ENCODE measurements at places on chromosomes 16 and 17.

DNA sequence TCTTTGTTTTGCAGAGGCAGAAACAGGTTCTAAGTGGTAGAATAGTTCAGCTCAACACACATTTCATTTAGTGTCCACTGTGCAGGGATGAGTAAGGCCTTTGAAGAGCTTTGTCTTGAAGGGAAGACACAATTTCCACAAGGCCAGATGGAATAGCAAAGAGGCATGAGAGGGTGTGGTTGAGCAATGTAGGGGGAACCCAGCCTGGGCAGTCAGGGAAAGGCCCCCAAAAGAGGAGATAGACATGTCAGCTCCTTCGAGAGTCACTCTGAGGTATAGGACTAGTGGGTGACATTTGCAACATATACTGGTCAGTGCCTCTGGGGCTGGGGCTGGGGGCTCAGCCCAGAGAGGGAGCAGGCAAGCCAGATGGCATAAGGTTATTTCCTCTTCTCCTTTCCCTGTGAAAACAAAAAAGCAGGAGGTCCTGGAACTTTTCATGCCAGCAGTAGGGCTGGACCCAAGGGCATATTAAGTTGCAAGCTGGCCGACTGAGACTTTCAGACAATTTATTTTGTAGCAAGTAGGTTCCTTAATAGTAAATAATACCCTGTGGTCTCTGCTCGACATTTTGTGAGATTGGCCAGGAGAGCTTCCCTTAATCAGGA is 7.1 kb downstream of the ALKBH5 start:
- no peak for DNase-seq

DNA sequence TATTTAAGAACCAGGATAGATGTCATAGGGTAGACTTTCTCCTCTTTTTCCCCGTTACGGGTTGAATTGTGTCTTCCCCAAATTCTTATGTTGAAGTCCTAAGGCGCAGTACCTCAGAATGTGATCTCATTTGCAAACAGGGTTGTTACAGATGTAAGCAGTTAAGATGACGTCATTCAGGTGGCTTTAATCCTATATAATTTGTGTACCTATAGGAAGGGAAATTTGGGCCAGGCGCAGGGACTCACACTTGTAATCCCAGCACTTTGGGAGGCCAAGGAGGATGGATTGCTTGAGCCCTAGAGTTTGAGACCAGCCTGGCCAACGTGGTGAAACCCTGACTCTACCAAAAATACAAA is 99.5 kb upstream of the DHX40 start:
- no peak for DNase-seq

DNA sequence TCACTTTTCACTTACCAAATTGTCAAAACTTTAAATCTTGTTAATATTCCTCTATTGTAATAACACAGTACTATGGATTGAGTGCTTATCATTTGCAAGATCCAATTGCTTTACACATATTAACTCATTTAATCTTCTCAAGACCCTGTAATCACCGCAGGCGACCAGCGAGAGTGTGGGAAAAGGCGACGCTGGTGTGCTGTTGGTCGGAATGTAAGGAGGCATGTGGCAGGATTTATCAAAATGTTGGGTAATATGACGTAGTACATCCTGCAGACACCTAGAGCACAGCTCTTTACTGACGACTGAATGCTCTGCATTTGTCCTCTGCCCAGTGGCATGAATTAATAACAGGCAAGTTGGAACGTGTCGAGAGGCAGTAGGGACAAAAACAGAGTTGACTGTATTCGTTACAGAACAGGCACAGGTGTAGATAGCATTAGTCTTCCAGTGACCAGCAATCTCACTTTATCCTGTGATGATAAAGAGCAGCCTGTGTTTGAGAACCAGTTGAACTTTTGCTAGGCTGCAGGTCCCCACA is 80.3 kb downstream of the TNRC6C start:
- DNase-seq = no peak

DNA sequence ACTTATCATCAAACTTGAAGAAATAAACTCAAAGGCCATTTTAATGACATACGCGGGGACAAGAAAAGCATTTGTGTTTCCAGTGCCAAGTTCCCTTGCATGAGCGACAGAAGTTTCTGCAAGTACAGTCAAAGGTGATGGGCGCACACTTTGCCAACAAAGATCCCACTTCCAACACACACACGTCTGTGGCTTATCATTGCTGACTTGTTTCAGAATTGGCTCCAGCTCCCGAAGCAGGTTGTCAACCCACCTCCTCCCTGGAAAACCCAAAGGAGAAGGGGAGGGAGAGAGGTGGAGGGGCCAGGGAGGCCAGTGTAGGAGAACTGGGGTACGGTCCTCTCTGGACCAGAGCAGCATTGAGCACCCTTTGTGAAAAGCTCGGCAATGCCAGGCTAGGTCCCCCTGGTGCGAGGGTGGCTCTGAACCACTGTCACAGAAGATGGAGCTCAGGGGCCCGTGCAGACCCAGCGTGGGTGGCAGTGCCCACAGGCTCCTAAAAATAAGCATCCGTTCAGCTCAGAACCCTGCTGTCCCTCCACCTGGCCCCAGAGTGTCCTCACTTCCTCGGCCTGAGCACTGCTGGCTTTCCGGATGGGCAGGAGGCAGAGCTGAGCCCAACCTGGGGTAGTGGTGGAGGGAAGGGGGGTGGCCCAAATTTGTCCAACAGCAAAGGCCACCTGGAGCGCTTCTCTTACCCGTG is 33.2 kb downstream of the RBFOX3 start:
- DNase-seq = no peak

DNA sequence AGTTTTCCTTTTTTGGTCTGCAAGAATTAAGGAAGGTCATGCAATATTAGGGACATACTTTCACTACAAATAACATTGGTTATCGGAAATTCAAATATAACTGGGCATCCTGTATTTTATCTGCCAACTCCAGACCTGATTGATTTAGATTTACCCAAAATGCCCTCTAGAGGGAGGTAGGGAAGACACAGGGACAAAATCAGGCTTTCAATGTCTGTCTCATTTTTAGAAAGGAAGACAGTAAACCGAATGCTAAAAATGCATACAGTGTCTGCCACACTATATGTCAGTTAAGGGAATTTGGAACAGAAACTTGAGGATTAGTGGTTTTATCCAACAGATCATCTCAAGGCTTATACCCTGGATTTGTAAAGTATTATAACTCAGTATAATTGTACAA is 161.7 kb upstream of the SOX9 start:
- no peak for DNase-seq

DNA sequence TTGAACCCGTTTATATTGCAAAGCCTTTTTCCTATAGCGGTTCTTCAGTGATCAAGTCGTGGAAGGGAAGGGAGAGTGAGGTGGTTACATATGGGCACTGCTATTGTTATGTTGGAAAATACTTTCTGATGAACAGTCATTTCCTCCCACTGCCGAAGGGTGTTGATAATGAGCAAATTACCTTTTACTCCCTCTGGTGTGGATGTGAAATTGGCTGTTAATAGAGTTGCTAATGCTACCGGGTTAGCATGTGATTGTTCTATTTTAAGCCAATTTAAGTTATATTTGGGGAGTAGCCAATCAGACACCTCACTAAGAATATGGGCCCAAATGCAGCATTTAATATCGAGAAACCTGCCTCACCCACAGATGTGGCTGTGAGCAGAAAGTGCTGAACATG is 15.6 kb upstream of the PMFBP1 start:
- DNase-seq = no peak

DNA sequence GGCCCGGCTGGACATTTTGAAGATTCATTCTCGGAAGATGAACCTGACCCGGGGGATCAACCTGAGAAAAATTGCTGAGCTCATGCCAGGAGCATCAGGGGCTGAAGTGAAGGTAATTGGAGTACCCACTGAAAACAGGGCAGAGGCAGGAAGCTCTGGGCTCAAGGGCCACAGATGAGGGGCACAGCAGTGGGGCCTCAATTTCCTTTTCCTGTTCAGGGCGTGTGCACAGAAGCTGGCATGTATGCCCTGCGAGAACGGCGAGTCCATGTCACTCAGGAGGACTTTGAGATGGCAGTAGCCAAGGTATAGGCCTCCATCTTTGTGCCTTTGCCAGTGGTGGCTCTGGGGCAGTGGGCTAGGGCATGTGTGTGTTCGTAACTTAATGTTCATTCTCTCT is 4.0 kb upstream of the FTSJ3 start:
- no peak for DNase-seq

DNA sequence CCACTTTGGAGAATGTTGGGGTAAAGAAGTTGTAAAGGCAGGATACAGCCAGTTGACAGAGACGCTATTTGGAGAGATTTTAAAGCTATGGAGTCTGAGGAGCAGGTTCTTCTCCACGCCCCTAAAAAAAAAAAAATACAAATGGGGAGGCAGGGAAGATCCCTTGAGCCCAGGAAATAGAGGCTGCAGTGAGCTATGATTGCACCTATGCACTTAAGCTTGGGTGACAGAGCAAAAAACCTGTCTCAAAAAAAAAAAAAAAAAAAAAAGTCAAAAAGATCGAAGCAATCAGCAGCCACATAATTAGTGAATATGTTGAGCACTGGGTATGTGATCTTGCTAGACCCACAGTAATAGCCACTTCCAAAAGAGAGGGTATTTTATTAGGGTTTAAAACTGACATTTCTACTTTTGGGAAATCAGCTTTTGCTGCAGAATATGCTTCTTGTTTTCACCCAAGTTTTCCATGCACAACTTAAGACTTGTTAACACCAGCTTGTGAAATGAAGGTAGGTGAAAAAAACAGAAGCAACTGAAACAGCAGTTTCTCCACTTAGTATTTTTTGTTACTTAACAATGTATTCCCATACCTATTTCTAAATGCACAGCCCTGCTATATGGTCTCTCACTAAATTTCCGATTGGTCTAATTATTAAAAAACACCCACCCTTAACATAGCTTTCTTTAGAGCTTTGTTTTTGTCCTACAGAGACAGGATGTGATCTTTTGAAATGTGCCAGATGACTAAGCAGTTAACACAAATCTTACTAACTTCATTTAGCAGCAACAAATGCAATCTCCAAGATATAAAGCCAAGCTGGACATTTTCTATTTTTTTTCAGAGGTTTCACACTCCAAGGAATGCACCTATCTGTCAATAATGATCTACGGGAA is 2.5 kb upstream of the ARL6IP1 start:
- DNase-seq = no peak

DNA sequence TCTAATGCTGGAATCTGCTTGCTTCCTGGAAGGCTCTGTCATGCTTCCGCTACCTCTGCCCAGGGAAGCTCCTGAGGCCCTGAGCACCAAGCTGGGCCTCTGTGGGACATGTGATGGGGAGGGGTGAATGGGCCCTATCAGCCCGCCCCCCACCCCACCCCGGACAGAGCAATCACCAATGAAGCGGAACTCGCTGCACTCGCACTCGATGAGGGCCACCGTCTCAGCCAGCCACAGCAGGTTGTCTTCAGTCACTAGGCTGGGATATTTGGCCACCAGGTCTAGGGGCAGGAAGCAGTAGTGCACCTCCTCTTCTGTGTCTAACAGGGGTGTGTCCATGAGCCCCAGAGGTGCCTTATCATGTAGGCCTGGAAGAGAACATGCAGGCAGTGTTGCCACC is 23.6 kb downstream of the KCTD19 start:
- no peak for DNase-seq

DNA sequence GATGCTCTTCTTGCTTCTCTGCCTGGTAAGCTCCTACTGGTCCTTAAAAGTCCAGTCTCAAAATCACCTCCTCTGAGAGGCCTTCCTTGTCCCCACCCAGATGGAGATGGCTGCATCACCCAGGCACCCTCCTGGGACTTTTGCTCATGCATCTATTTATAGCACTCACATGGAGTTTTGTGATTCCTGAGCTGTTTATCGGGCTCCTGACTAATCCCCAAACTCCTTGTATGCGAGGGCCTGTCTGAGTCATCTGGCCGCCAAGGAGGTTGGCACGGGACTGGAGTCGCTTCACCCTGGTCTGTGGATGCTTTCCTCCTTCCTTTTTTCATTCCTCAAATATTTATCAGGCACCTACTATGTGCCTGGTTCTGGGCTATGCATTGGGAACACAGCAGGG is 2.3 kb upstream of the MAP2K3 start:
- DNase-seq = no peak

- no peak for DNase-seq
Observed at GRCh38 chr17:77740481-77740880, 218.0 kb upstream of the TNRC6C start.

GRCh38 chr17:38789185-38789584 is 10.2 kb downstream of the PIP4K2B start:
- no peak for DNase-seq

- DNase-seq = no peak
Observed at GRCh38 chr16:68526782-68527145, 12.3 kb upstream of the ZFP90 start.

- DNase-seq = no peak
Observed at GRCh38 chr16:19666477-19666876, 51.5 kb downstream of the KNOP1 start.

DNA sequence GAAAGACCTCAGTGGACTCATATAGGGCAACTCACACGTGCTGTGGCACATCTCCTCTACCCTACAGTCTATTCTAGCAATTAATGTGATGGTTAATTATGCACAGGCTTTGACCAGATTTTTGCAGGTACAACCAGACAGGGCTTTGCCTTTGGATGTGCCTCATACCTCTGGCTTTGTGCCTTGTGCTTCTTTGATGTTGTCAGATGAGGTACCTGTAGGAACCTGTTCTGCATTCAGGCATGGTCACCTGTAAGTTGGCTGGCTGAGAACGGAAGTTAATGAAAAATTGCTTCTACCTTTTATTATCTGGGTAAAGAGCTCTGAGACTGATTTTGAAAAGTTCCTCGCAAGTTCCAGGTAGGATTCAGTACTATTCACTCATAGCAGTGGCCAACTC is 462.9 kb upstream of the ZFHX3 start:
- no peak for DNase-seq

GRCh38 chr16:70374213-70374612 is 27.5 kb downstream of the DDX19A start:
- DNase-seq = no peak

GRCh38 chr17:33500151-33500550 is 207.1 kb upstream of the ASIC2 start:
- no peak for DNase-seq

- no peak for DNase-seq
Observed at GRCh38 chr16:49055824-49056545, 225.7 kb downstream of the CBLN1 start.

DNA sequence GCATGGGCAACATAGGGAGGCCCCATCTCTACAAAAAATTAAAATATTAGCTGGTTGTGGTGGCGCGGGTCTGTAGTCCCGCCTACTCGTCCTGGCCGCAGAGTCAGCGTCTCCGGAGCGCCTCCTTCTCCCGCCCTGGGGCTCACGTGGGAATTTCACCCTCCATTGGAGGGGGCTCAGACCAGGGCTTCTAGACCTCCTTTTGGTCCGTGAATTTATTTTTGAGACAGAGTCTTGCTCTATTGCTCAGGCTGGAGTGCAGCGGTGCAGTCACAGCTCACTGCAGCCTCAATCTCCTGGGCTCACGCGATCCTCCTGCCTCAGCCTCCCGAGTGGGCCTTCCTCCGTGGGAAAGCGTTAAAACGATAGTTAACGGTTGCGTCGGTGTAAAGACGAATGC is 394 bp upstream of the NME4 start:
- DNase-seq = no peak

GRCh38 chr16:22297114-22297870 is at the start of gene POLR3E:
POLR3E (plus strand) TSS chr16:22297409; CDS start chr16:22302969, 5,560 bp downstream.
- DNase-seq = peak; percentile 100

All from CD4-positive, alpha-beta memory T cell (primary cell).